ENCODE measurements at places on chromosomes 13 and 19. TPM values are rescaled to one million over a fixed set of nuclear protein-coding genes. Genes with fewer than 3 reads are reported as not detected.

Gene ATP8A2
- 2.4 TPM for total RNA-seq

Gene PSPN
- total RNA-seq, result 2.8 TPM

Gene GIPC3
- total RNA-seq, result 0.89 TPM

GRCh38 chr13:75960538-75960994 lies 324.4 kb downstream of the LMO7 start:
- H3K36me3 ChIP-seq, result no peaks in the 10 kb centered on the region
- no peaks in the 10 kb centered on the region for H3K27me3 ChIP-seq
- no peak overlapping the region for H3K4me3 ChIP-seq
- DNase-seq, result no peak
- no peak overlapping the region for H3K27ac ChIP-seq
- no peaks in the 10 kb centered on the region for H3K4me1 ChIP-seq

DNA sequence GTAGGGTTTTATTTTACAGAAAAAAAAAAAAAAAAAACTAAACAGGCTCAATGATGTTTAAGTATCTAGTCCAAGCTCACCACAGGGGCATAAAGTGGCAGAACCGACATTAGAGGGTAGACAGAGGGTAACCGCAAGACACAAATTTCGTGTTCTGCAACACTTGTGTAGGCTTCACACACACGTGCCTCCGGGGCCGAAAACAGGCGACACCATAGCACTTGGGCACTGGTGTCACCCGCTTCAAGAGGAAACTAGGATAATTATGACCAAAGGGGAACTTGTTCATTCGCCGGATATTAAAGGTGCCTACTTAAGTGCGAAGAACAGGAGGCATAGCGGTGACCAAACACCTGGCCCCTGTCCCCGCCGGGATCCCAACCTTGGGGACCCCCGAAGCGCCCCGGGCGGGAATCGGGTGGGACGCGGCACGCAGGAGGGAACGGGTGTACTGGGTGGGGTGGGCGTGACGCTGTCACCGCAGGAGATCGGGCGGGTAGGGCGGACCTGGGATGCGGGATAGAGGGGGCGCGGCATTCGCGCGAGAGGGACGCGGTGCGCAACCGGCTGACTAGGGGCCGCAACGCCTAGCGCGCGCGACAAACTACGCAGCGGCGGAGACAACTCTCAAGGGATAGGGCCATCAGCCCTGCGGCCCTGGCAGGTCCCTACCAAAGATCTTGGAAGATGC lies 558 bp downstream of the MZT1 start:
- peak overlapping the region; percentile 93 for H3K4me3 ChIP-seq
- DNase-seq, result no peak
- H3K4me1 ChIP-seq, result peaks cover 23% of the 10 kb centered on the region
- peak overlapping the region; percentile 73 for H3K27ac ChIP-seq
- no peaks in the 10 kb centered on the region for H3K27me3 ChIP-seq

DNA sequence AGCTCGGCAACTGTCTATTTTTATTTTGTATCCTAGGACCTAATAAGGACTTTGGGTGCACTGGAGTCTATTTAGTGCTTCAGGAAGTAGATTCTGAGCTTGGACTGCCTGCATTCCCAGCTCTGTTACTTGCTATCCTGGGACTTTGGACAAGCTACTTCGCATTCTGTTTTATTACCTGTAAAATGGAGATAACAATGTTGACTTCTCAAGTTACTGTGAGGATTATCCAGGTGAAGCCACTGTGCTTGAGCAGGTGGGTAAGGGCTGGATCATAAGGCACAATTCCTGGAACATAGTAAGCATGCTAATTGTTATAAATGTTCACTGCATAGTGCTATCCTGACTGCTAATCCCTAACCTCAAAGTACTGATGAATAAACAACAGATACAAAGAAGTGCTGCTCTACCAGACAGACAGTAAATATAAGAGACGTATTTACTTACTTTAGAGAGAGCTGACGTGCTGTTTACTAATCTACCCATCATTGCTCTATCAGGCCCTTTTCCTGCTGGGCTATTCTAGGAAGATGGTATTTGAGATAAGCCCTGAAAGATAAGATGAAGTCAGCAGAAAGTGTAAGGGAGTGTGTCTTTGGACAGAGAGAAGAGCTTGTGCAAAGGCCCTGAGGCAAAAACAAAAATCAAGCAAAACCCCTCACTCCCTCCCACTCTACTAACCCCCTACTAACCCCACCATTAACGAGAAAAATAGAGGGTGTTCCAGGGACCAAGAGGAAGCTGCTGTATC lies 50.8 kb upstream of the FLT1 start:
- no peak for DNase-seq
- H3K27ac ChIP-seq, result no peak overlapping the region
- no peaks in the 10 kb centered on the region for H3K4me1 ChIP-seq
- no peaks in the 10 kb centered on the region for H3K27me3 ChIP-seq

GRCh38 chr19:57118848-57119247 lies 937 bp upstream of the USP29 start:
- DNase-seq, result no peak
- H3K27ac ChIP-seq, result no peak overlapping the region
- no peaks in the 10 kb centered on the region for H3K4me1 ChIP-seq

- no peak overlapping the region for H3K4me3 ChIP-seq
- H3K36me3 ChIP-seq, result no peaks in the 10 kb centered on the region
- H3K4me1 ChIP-seq, result no peaks in the 10 kb centered on the region
- H3K27ac ChIP-seq, result no peak overlapping the region
- no peaks in the 10 kb centered on the region for H3K27me3 ChIP-seq
- no peak for DNase-seq
These were observed 389.9 kb upstream of the PCDH9 start for GRCh38 chr13:67619995-67620380.

- no peaks in the 10 kb centered on the region for H3K4me1 ChIP-seq
- H3K36me3 ChIP-seq, result no peaks in the 10 kb centered on the region
- no peaks in the 10 kb centered on the region for H3K27me3 ChIP-seq
These were observed 15.5 kb downstream of the SIX5 start for GRCh38 chr19:45753548-45753947.

Gene NLRP11
- total RNA-seq, result not detected

Gene TMEM255B
- 2.0 TPM for total RNA-seq

DNA sequence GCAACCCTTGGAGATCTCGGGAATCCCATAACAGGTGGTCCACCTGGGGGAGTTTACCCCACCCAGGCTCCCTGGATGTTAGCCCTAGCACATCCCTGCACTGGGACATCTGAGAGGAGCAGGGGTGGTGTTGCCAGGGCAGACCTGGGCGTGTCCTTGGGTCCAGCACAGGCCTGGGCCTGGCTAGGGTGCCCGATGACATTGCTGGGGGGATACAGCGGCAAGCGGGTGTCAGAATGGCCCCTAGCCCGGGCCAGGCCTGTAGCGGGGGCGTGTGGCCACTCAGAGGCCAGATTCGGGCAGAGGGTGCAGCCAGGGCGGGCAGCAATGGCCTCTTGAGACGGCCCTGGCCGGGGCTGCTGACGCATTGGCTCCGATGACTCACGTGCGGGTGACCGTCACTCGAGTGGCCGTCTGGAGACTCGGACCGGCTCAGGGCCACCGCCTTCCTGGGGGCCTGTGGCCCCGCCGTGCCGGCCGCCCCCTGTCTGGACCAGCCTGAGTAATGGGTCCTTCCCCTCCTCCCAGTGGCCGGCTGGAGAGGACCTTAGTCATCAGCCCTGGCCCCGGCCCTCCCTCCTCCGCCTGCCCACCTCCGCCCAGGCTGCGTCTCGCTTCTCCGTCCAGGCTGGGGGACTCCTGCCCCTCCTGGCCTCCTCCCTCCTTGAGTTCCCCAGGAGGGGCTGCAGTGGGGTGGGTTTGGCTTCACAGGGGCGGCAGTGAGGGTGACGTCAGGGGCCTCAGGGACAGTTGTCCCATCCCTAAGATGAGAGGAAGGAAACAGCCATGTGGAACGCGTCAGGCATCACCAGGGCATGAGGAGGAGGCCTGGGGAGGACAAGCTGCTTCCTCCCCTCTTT lies 23.2 kb upstream of the CRTC1 start:
- no peaks in the 10 kb centered on the region for H3K27me3 ChIP-seq
- H3K4me1 ChIP-seq, result no peaks in the 10 kb centered on the region
- H3K27ac ChIP-seq, result no peak overlapping the region
- no peaks in the 10 kb centered on the region for H3K36me3 ChIP-seq
- H3K4me3 ChIP-seq, result no peak overlapping the region

- H3K36me3 ChIP-seq, result no peaks in the 10 kb centered on the region
- H3K4me1 ChIP-seq, result no peaks in the 10 kb centered on the region
- no peak overlapping the region for H3K4me3 ChIP-seq
These were observed 536.7 kb upstream of the ARGLU1 start for GRCh38 chr13:107104631-107105030.

Gene ACER1
- total RNA-seq, result 0.87 TPM

DNA sequence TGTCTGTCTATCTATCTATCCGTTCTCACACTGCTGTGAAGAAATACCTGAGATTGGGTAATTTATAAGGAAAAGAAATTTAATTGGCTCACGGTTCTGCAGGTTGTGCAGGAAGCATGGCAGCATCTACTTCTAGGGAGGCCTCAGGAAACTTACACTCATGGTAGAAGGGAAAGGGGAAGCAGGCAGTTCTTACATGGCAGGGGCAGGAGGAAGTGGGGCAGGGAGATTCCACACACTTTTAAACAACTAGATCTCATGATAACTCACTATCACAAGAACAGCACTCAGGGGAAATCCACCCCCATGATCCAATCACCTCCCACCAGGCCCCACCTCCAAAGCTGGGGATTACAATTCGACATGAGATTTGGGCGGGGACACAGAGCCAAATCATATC lies 105.3 kb downstream of the SLC10A2 start:
- no peaks in the 10 kb centered on the region for H3K27me3 ChIP-seq
- no peaks in the 10 kb centered on the region for H3K4me1 ChIP-seq
- H3K4me3 ChIP-seq, result no peak overlapping the region

DNA sequence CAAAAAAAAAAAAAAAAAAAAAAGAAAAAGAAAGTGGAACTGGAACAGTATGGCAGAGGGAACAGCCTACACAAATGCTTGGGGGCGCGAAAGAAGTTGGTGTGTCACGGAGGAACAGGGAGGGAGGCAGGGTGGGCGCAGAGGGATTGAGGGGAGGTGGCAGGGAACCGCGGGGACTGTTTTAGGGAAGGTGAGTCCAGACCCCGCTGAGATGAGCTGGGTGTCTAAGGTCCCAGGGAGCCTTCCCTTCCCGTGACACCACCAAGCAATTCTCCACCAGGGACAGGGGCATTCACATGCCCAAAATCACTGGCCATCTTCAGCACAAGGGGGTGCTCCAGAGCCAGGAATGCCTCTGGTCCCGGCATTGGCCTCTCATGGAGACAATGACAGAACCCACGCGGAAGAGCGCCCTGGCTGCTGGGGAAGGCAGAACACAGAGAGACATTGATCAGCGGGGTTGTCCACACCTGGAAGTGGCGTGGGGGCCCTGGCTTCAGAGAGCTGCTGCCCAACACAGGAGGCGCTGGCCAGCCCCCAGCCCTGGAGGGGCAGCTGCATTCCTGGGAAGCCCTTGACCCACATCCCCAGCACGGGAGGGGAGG lies 6.9 kb downstream of the PEAK3 start:
- no peaks in the 10 kb centered on the region for H3K27me3 ChIP-seq
- peak; percentile 65 for DNase-seq
- H3K4me3 ChIP-seq, result no peak overlapping the region
- peaks cover 12% of the 10 kb centered on the region for H3K36me3 ChIP-seq
- peak overlapping the region; percentile 41 for H3K27ac ChIP-seq

DNA sequence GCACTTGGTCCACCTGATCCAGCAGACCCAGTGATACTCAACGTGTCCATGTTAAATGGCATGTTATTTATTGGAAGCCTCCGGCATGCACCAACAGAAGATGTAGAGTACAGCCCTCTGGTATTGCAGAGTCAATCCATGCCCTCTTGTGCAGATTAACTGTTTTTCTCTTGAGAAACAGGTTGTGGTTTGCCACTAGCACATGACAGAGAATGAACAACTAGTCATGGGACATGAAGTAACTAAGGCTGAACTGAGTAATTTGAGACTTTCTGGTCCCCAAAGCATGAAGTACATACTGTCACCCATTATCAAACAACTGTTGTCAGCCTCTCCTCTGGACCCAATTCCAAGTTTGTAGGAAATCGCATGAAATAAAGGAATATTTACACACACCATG lies 3.2 kb downstream of the ZNF562 start:
- H3K36me3 ChIP-seq, result peaks cover 35% of the 10 kb centered on the region
- H3K27ac ChIP-seq, result no peak overlapping the region
- no peak overlapping the region for H3K4me3 ChIP-seq
- DNase-seq, result no peak
- no peaks in the 10 kb centered on the region for H3K27me3 ChIP-seq

GRCh38 chr19:1264801-1265614 lies 4.1 kb upstream of the CIRBP start:
- DNase-seq, result no peak
- H3K36me3 ChIP-seq, result no peaks in the 10 kb centered on the region
- no peaks in the 10 kb centered on the region for H3K27me3 ChIP-seq
- no peak overlapping the region for H3K27ac ChIP-seq
- H3K4me1 ChIP-seq, result peaks cover 37% of the 10 kb centered on the region

Gene HAUS8
- total RNA-seq, result 19.0 TPM

- DNase-seq, result no peak
- no peaks in the 10 kb centered on the region for H3K36me3 ChIP-seq
- no peaks in the 10 kb centered on the region for H3K4me1 ChIP-seq
- H3K27ac ChIP-seq, result no peak overlapping the region
These were observed 27.0 kb downstream of the POMP start for GRCh38 chr13:28685892-28686291.

GRCh38 chr19:55041627-55042343 lies 3.7 kb upstream of the GP6 start:
- peak overlapping the region; percentile 31 for H3K27ac ChIP-seq
- H3K4me1 ChIP-seq, result peaks cover 19% of the 10 kb centered on the region
- peak; percentile 19 for DNase-seq
- H3K36me3 ChIP-seq, result no peaks in the 10 kb centered on the region
- H3K27me3 ChIP-seq, result no peaks in the 10 kb centered on the region

Gene CC2D1A
- 29.8 TPM for total RNA-seq

DNA sequence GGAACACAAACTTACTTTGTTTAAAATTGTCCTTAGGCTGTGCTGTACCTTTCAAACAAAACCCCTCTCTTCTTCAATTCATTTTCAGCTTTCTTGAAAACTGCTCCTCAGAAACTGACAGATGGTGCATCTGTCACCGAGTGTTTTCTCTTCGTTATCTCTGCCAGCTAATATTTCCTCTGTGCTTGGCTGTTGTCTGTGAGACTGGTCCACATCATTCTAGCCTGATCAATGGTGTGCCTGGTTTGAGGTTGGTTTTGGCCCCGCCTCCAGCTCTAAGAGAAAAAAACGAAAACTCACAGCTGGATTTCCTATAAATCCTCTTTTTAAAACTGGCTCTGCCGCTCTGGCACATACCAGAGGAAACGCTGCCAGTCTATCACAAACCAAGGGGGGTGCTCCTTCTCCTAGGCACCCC lies 79.7 kb downstream of the STARD13 start:
- no peaks in the 10 kb centered on the region for H3K4me1 ChIP-seq
- DNase-seq, result no peak
- no peaks in the 10 kb centered on the region for H3K36me3 ChIP-seq
- no peak overlapping the region for H3K4me3 ChIP-seq

- DNase-seq, result no peak
- H3K4me1 ChIP-seq, result no peaks in the 10 kb centered on the region
These were observed 15.1 kb downstream of the HPN start for GRCh38 chr19:35056513-35057063.

- peaks cover 11% of the 10 kb centered on the region for H3K36me3 ChIP-seq
- H3K4me3 ChIP-seq, result no peak overlapping the region
- H3K27ac ChIP-seq, result no peak overlapping the region
- no peaks in the 10 kb centered on the region for H3K27me3 ChIP-seq
- DNase-seq, result no peak
These were observed 14.4 kb downstream of the COMP start for GRCh38 chr19:18776736-18777135.

Gene F2RL3
- total RNA-seq, result 0.16 TPM

Gene PCCA
- 14.2 TPM for total RNA-seq
